ENCODE measurements at places on chromosomes 11 and 22.

GRCh38 chr22:39144101-39144767 lies 8.2 kb downstream of the CBX7 start:
- peak; percentile 66 for DNase-seq

DNA sequence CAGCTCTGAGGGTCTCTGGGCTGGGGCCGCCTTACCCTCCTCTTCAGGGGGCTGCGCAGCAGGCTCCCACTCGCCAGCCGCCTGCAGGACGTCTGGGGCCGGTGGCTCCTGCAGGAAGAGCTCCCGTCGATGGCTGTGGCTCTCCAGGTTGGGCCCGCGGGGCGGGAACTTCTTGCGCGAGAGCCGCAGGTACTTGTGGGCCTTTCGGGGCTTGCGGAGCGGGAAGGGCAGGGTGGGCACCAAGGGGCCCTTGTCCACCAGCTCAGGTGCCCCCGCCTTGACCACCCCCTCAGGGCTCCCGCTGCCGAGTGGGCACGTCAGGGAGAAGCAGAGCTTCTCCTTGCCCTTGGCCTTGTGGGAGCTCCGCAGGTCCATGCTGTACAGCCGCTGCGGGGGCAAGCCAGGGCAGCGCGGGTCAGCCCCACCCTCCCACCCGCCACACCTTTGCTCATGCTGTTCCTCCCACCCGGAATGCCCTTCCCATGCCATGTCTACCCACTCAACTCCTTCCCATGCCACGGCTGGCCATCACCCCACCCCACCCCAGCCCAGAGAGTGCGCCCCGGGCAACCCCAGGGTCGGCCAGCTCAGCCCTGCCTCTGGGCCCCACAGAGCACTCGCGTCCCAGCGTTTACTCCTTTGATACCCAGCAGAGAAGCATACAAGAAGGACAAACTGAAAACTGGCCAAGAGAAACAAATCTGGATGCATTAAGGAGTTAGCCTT lies 18.0 kb downstream of the CBX7 start:
- peak; percentile 39 for DNase-seq

- no peak for DNase-seq
These were observed 14.5 kb downstream of the SAA1 start for GRCh38 chr11:18280438-18281045.

GRCh38 chr22:17198170-17199002 lies 20.8 kb downstream of the ADA2 start:
- DNase-seq: no peak

- DNase-seq: peak; percentile 48
These were observed 120.3 kb downstream of the KCNQ1OT1 start for GRCh38 chr11:2579315-2580060.

GRCh38 chr11:66659763-66660162 lies 17.9 kb downstream of the RBM4B start:
- no peak for DNase-seq

DNA sequence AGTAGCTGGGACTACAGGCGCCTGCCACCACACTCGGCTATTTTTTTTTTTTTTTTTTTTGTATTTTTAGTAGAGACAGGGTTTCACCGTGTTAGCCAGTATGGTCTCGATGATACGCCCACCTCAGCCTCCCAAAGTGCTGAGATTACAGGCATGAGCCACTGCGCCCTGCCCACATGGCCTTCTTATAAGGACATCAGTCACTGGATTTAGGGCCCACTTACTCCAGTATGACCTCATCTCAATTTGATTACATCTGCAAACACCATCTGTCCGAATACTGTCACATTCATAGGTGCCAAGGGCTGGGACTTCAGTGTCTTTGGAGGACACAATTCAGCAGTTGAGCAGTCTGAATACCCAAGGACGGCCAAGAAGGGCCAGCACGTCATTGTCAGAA lies 8.2 kb upstream of the PRR5 start:
- DNase-seq: no peak

DNA sequence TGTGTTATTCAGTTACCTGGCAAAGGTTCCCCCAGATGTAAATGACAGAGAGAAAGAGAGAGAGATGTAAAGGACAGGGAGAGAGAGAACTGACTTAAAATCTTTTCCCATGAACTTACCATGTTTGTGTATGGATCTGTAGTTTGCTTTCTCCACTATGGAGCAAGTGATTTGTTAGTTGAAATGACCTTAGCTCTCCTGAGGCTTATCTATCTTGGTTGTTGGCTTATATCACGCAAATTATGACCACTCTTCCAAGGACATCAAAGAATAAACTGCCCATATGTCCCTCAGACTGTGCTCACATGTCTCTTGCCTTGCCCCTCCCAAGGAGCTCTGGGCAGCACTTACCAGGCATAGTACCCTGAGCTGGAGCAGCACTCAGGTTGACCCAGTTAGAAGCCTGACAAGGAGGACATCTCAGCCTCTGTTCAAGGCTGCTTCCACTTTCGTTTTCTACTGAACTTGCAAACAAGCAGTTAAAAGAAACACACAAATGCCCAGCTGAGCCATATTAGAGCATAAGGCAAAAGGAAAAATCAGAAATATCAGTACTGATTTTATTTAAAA lies 95.3 kb upstream of the RCN1 start:
- DNase-seq: no peak

GRCh38 chr11:34585735-34586487 lies 35.0 kb upstream of the EHF start:
- no peak for DNase-seq

- DNase-seq: no peak
These were observed 25.1 kb upstream of the TTLL12 start for GRCh38 chr22:43211941-43212433.

DNA sequence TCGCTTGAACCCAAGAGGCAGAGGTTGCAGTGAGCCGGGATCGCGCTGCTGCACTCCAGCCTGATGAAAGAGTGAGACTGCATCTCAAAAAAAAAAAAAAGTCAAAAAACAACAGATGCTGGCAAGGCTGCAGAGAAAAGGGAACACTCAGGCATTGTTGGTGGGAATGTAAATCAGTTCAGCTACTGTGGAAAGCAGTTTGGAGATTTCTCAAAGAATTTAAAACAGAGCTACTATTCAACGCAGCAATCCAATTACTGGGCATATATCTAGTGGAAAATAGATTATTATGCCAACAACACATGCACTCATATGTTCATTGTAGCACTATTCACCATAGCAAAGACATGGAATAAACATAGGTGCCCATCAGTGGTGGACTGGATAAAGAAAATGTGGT lies 89.7 kb downstream of the EFCAB6 start:
- no peak for DNase-seq

DNA sequence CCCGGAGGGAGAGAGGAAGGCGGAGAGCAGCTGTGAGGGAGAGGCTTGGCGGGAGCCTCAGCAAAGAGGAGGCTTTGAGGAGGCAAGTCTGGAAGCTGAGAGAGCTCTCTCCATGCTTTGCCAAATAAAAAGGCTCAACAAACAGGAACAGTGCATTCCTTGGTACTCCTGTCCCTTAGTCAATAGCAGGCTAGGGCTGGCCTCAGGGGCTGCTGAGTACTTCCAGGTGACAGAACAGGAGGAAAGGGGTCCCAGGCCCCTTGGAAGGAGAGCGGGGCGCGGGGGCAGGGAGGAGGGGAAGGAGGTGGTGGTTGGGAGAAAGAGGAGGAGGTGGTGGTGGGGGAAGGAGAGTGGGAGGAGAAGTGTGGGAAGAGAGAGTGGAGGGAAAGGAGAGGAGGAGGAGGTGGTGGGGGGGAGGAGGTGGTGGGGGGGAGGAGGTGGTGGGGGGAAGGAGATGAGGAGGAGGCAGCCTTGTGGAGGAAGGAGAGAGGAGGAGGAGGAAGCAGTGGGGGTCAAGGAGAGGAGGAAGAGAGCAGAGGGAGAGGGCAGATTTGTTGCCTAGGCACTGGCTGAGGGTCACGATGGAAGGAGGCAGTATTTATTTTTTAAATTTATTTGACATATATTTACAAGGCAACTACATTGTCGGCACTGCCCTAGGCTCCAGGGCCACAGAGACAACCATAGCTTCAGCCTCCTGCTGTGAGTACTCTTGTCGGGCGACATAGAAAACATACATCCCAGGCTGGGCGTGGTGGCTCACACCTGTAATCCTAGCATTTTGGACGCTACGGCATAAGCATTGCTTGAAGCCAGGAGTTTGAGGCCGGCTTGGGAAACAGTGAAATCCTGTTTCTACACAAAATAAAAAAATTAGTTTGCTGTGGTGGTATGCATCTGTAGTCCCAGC lies 74.2 kb upstream of the ZBED5 start:
- no peak for DNase-seq

DNA sequence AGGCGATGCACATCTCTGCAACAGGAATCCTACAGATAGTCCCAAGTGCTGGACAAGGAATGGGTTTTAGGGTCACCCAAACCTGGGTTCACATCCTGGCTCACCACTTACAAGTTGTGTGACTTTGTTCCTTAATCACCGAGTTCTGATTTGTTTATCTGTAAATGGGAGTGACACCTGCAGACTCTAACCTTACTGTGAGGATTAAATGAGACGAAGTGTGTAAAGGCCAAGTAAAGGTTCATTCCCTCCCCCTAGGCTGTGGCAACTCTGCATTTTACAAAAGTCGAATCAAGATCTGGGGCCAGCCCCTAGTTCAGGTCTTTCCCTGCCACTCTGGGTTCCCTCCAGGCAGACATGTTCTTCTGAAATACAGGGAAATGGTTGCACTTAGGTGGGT lies 34.9 kb downstream of the SERPINH1 start:
- DNase-seq: peak; percentile 14

DNA sequence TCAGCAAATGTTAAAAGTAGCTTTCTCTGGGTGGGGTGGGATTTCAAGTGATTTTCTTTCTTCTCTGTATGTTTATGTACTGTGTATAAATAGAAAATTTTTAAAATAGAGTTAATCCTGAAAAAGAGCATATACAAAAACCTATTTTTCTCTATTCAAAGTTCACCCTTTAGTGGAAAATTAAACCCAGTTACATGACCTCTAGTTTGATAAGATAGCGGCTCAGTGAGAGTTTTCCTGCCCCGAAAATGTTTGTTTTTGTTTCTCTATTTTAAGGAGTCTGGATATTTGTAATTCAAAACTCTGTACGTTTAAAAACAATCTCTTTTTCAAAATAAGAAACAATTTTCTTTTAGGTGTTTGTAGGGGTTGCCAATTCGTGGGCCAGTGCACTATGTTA lies 42.1 kb upstream of the PITPNB start:
- no peak for DNase-seq

DNA sequence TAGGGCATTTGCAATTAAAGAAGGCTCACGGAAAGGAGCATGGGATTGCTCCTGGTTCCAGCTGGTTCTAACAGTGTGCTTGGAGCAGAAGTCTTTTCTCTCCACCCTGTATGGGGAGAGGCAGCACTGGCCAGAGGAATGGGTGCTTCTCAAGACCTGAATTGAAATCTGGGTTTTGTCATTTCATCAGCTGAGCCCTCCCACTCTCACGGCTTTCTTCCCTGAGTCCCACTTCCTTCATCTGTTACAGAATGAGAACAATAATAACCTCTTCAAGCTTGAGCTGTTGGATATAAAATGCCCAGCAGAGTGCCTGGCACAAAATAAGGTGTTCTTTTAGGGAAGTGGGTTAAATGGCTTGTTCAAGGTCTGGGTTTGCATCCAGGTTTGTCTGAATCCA lies 17.2 kb downstream of the CNTF start:
- no peak for DNase-seq

GRCh38 chr11:82631722-82632630 lies 101.7 kb downstream of the FAM181B start:
- no peak for DNase-seq

DNA sequence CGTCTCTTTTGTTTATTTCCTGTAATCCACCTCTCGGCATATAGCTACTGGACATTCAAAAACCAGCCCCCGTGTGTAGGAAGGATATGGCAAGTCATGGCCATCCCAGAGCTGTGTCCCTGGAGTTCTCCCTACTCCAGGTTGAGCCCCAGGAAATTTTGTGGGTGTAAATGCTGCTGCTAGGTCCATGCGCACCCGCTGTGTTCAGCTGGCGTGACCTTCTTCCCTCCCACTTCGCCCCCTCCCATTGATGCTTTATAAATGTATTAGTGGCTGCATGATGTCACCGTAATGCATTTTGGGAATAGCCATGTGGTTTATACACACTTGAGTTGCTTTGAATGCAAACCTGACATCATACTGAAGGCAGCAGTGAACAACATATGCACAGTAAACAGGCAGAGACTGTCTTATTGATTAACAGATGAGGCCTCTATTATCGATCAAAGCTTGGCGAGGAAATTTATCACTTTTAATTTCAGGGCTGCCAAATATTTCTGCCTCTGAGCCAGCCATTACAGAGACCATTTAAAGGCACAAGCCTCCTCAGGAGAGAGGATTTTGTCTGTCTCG lies 113.6 kb upstream of the NNMT start:
- no peak for DNase-seq

DNA sequence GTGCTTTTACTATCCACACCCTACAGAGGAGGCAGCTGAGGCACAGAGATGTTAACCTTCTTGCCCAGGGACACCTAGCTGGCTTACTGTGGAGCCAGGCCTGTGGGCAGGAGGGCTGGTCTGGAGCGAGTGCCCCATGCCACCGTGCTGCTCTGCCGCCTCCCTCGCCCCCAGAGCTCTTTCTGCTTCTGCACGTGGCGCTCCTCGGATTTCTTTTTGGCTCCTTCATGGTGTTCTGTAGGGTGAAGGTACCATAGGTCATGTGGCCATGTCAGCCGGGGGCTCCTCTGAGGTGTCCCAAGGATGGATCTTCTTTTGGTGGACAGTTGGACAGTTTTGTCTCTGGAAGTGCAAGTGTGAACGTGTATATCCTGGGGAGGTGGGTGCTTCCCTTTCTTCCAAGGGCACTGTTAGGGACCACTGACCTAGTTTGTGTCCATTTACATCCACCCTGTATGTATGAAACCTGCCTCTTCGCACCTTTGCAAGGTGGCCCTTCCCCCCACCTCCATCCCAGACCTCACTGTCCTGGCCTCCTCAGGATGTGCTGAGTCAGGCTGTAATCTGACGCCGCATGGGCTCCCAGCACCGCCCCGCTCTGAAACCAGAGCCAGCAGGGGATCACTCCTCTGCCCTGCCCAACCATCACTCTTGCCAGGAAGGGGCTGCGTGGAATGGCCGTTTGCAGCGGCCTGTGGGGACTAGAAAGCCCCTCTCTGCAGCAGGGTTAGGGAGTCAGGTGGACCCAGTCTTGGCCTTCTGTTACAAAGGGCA lies 31.7 kb downstream of the POLR3H start:
- DNase-seq: no peak

- DNase-seq: peak; percentile 89
These were observed 74.2 kb downstream of the SWAP70 start for GRCh38 chr11:9738116-9738515.

- DNase-seq: no peak
These were observed 11.6 kb downstream of the SMIM38 start for GRCh38 chr11:69167130-69167915.

DNA sequence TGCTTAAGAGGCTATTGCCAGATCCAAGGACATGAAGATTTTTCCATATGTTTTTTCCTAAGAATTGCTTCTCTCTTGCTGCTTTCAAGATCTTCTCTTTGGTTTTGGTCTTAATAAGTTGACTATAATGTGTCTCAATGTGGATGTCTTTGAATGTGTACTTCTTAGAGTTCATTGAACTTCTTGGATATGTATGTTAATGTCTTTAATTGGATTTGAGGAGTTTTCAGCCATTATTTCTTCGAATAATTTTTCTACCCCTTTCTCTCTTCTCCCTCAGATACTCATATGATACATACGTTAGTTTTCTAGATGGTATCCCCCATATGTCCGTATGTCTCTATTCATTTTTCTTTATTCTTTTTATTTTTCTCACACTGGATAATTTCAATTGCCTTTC lies 13.2 kb downstream of the CABIN1 start:
- DNase-seq: no peak
